ENCODE measurements at places on chromosomes 2 and 18.

DNA sequence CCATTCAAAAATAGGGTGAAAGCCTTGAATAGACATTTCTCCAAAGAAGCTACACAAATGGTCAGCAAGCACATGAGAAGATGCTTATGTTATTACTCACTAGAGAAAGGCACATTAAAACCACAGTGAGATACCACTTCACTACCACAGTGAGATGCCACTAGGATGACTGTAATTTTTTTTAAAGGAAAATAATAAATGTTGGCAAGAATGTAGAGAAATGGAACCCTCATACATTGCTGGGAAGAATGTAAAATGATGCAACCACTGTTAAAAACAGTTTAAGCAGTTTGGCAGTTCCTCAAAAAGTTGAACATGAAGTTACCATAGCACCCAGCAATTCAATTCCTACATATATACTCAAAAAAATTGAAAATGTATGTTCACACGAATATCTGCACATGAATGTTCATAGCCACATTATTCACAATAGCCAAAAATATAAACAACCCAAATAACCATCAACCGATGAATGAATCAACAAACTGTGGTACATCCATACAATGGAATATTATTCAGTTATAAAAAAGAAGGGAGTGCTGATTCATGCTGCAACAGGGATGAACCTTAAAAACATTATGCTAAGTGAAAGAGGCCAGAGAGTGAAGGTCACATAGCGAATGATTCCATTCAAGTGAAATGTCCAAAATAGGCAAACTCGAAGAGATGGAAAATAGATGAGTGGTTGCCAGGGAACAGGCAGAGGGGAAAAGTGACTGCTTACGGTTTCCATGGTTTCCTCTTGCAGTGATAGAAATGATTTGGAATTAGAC lies 156.2 kb upstream of the NDUFV2 start:
- DNase-seq, result no peak

DNA sequence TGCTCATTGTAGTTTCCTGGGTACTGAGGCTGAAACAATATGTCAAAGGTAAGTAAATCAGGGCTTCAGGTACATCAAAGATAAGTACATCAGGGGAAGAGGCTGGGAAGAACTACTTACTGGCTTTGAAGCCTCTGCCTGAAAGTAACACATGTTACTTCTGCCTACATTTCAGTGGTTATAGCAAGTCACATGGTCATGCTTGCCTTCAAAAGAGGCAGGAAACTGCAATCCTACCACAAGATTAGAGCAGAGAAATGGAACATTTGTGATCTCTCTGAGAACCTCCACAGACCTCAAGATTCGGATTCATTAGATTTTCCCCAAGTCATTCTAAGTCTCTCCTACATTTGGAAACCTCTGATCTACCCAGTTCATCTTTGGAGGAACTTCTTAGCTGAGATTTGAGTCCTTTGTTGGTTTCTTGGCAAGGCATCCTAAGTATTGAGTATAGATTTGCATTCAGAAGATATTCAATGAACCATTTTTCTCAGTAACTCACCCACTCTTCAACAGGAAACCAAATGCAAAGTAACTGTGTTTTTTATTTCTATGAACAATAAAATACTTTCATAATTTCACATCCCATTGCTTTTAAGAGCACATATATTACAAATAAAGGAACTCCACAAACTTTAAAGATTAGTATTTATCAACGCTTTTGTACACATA lies 48.5 kb upstream of the CCDC195 start:
- DNase-seq, result no peak

DNA sequence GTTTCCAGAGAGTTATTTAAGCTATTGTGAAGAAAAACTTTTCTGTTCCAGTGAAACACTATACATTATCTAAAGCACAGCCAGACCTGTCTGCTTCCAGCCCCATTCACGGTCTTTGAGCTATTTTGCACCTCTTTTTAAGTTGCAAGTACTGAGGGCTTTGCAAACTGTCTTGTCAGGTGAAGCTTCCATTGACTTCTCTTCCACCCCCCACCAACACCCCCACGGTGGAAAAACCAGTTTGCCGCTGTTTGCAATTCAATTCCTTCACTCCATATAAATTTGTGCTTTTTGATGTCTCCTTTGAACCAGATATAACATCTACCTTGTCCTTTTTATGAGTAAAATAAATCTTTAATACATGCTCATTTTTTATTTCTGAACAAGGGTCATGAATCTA lies 15.7 kb downstream of the B3GNT7 start:
- no peak for DNase-seq

DNA sequence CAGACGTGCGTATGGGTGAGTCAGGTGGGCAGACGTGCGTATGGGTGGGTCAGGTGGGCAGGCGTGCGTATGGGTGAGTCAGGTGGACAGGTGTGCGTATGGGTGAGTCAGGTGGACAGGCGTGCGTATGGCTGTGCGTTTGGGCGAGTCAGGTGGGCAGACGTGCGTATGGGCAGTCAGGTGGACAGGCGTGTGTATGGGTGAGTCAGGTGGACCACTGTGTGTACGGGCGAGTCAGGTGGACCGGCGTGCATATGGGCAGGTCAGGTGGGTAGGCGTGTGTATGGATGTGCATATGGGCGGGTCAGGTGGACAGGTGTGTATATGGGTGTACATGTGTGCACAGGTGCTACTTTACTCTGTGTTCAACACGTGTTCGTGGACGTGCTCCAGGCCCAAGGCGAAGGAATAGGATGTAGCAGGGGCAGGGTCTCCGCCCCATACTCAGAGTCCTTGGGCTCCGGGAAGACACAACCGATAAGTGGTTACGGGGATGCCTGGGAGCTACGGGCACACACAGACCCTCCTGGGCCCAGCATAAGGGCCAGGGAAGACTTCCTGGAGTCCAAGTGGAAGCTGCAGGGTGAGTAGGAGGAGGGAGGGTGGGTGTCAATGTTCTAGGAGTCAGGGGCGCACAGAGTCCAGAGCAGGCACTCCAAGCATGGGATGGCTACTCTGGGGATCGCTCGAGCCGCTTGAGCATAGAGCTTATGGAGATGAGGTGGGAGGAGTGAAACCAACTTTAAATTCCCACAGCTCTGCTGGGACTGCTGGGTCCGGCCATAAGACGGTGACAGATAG lies 27.1 kb upstream of the KLF11 start:
- no peak for DNase-seq

- DNase-seq, result no peak
These were observed 211.0 kb downstream of the PMAIP1 start for GRCh38 chr18:60110836-60111235.

DNA sequence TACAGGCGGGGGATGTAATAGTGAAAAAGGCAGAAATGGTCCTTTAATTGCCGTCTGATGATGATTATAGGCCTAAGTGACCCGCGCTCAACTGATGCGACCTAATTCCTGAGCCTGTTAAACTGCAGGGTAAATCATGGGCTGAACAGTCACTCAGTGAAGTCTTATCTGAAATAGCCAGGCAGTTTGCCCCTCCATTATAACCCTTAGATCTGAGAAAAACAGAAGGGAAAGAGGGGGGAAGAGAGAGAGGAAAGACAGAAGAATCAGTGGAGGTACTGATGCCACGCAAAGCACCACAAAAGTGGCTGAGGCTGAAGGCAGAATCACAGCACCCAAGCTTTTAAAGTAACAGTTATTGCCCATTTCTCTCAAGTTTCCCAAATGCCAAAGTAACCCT lies 73.1 kb upstream of the DNMT3A start:
- DNase-seq, result no peak

DNA sequence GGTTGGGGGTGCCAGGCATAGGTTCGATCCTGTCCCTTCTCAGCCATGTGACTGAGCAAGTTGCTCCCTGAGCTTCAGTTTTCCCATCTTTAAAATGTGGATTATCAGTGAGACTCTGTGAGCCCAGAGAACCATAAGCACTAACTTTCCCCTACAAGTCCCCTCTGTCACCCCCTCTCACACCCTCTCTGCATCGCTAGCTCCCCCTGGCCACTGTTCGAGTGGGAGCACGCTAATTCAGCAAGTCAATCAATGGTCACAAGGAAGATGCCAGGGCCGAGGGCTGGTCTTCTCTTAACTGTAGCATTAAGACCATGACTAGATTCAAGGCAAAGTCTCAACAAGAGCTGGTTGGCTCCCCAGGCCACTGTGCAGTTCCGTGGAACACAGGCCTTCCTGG lies 66.2 kb downstream of the BCL2L11 start:
- DNase-seq, result no peak
